Large intestine (tissue), 12 donors: ENCODE measurements at places on chromosomes 1 and 21.

DNA sequence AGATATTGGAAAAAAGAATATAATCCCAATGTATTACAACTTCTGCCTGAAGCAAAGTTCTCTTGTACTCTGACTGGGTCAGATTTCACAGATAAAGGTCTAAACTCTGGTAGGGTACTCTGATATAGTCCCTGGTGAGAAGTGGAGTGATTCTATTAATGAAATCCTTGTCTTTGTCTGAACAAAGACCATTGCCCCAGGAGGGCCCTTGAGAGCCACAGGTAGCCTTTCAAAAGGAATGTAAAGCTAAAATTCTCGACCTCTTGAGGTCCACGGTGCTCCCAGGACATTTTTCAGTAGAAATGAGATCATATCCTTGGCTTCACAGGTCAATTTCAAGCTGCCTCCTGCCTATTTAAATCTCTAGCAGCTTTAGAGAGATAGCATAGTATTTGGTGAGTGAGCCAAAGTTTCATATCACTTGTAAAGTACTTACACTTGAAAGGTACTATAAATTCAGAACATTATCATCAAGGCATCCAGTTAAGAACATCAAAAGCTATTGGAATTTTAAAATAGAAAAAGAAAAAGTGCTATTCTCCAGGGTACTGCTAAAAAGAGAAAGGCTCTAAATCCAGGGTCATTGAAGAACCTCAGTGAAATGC, 10.1 kb downstream of the TNNI3K start:
- DNase-seq, result no peak

DNA sequence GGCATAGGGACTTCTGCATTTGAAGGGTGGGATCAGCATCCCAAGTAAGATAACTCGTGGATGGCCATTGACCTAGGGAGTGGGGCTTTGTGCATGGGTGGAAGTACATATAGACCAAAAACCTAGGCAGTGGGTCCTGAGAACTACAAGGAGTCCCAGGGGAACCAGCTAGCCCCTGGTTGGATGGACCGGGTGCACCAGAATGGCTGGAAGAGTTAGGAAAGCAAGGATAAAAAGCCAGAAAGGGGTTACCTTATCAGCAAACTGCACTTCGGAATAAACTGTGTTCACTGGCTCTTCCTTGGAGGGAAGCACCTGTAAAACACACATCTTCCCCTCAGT, 26.6 kb upstream of the SLAMF6 start:
- DNase-seq, result no peak

- no peak for DNase-seq
Measured at GRCh38 chr1:101388904-101389546, 152.2 kb downstream of the S1PR1 start.

GRCh38 chr1:56512724-56513494, 66.5 kb downstream of the PLPP3 start:
- no peak for DNase-seq

- no peak for DNase-seq
Measured at GRCh38 chr1:81170721-81171120, 630.0 kb upstream of the ADGRL2 start.

DNA sequence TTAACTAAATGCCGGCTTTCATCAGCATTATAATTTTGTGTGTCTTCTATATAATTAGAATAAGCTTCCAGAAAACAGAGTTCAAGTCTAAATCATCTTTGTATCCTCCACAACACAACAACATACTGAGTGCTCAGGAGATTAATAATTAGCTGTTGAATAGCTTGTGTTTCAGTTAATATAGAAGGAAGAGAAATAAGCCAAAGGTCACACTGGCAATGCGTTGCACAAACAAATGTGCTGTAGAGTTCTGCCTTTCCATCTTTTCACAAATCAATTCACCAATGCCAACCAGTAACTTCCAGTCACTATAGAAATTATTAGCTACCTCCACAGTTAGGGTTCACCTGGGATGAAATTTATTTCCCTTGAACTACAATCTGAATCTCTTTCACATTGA, 132.0 kb downstream of the LMX1A start:
- no peak for DNase-seq

DNA sequence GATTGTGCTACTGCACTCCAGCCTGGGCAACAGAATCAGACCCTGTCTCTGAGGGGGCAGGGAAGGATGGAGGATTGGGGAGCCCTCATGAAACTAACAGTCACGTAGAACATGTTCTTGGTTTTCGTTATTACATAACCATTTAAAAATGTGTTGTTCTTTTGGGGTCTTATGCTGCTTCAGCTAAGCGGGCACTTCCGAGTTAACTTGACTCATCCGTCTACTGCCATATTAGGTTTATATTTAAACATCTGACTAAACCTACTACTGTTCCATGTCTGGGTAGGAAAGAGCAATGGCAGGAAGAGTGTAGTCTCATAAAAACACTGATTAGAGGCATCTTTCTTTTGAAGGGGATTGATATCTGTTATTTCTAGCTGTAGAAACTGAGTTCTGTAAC, 59.5 kb upstream of the BMP8A start:
- DNase-seq, result no peak

- DNase-seq, result no peak
Measured at GRCh38 chr1:6496365-6496721, 4.9 kb upstream of the PLEKHG5 start.

GRCh38 chr1:84749427-84749826, 59.2 kb upstream of the SSX2IP start:
- DNase-seq, result peak; percentile 38

GRCh38 chr1:69191335-69191734, 376.4 kb upstream of the LRRC7 start:
- no peak for DNase-seq

DNA sequence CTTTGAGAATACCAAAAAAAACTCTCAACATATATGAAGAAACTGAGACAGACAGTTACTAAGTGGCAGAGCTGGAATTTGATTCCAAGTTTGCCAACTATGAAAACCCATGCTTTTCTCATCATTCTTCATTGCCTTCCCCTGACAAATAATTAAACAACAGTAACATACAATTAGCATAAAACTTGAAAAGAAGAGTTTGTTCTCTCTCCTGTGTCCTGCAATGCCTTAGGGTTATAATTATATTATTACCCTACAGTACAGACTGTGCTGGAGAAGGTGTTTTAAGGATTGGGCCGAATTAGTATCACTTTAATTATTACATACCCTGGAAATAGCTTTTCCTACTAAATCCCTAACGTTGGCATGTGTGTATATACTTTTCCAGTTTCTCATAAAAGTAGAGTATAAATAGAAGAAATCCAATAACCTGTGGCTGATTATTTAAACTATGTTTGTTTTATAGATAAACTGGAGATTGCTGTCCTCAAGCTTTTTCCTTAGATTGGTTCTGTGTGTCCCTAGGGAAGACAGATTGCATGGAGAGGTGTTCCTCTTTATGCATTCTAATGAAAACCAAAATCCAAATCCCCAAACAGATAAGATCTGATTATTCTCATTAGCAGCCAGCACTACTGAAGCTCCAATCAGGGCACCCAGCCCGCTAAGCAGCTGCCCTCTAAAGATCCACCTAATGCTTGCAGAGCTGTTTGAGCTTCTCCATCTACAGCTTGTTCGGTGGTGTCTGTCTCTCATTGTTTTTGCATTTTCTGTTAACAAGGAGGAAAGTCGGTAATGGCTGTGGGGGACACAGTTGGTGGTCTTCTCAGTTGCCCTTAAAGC, 156.3 kb downstream of the TM2D1 start:
- no peak for DNase-seq

DNA sequence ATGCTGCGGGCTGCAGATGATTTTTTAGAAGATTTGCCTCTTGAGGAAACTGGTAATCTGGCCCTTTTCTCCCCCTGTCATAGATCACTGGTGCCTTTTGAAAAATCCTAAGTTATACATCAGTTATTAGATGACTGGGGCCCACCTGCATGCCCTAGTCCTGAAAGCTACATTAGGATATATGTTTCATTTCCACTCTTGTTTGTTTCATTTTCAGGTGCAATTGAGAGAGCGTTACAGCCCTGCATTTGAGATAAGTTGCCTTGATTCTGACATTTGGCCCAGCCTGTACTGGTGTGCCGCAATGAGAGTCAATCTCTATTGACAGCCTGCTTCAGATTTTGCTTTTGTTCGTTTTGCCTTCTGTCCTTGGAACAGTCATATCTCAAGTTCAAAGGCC, 8.1 kb upstream of the IFI44 start:
- no peak for DNase-seq

- peak; percentile 85 for DNase-seq
Measured at GRCh38 chr1:154970631-154971340, at the start of gene SHC1. TSS of gene SHC1 (minus strand) at chr1:154970747. CDS start at chr1:154970526, 221 bp downstream.

- DNase-seq, result no peak
Measured at GRCh38 chr1:194940336-194941030, 1667.8 kb downstream of the KCNT2 start.
